ENCODE measurements at places on chromosomes 3 and 15.

DNA sequence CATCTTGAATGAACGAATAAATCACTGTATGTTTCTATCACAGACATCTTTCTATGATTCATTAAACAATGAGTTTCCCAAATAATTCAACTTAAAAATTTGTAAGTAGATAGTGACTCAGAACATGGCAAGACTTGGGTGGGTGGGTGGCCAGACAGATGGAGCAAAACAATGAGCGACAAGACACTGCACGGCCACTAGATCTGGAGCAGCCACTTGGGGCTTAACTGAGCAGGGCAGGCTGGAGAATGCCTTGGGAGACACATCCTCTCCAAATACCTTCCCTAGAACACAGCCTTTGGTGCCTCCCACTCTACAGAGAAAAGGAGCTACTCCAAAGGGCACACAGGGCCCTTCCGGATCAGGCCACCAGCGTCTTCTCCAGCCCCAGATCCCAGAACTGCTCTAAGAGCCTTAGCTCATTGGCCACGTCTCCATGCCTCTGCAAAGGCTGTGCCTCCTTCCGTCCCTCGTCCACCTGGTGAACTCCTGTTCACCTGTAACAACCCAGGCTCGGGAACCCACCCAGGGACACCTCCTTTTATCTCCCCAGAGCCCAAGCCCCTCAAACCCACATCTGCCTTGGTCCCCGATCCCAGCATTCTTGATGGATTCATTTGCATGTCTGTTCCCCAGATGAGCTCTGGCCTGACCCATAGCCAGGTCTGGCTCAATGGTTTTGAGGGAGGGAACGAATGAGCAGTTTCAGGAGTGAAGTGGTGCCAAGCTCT lies 134.9 kb upstream of the IQSEC1 start:
- no peak for DNase-seq
- no peaks in the 10 kb centered on the region for H3K36me3 ChIP-seq
- H3K4me3 ChIP-seq: no peak overlapping the region
- no peaks in the 10 kb centered on the region for H3K4me1 ChIP-seq
- no peaks in the 10 kb centered on the region for H3K27me3 ChIP-seq

- no peak for DNase-seq
- no peaks in the 10 kb centered on the region for H3K4me1 ChIP-seq
- H3K27me3 ChIP-seq: no peaks in the 10 kb centered on the region
- no peaks in the 10 kb centered on the region for H3K36me3 ChIP-seq
- no peak overlapping the region for H3K4me3 ChIP-seq
- H3K27ac ChIP-seq: no peak overlapping the region
Observed at GRCh38 chr3:155211940-155212339, 81.5 kb downstream of the STRIT1 start.

DNA sequence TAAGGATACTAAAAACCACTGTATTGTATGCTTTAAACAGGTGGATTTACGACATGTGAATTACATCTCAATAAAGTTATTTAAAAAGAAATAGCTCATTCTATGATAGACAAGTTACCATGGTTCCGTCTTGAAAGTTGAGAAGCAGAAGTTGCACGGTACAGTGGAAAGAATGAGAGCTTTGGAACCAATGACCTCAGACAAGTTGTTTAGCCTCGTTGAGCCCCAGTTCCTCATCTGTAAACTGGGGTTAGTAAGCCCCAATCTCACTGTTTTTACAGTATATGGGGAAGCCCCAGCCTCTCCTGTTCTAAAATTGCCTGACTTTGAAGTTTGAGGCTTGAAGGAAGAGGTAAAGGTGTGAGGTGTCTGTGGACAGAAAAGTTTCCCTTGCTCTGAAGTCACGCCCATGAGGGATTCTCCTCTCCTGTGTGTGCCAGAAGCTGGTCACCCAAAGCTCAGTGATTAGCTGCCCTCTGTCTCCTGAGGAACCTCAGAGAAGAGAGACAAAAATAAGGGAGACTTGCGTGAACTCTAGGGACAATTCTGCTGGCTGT lies 10.0 kb downstream of the CRYGS start:
- DNase-seq: no peak
- no peak overlapping the region for H3K27ac ChIP-seq
- H3K36me3 ChIP-seq: no peaks in the 10 kb centered on the region
- H3K4me3 ChIP-seq: no peak overlapping the region
- H3K27me3 ChIP-seq: no peaks in the 10 kb centered on the region
- H3K4me1 ChIP-seq: no peaks in the 10 kb centered on the region

DNA sequence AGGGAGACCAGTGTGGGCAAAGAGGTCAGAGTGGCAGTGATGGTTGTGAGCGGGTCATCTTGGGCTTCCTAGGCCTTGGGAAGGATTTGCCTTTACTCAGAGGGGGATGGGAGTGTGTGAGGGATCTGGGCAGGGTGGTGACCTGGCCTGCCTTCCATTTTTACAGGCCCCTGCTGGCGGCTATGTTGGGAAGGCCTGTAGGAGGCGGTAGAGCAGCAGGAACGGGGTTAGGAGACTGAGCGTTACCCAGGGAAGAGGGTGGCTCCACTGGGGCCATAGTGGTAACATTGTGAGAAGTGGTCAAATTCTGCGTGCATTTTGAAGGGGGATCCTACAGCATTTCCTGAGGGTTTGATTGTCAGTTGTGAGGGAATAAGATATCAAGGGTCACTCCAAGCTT lies 307.3 kb upstream of the CTDSPL start:
- no peak overlapping the region for H3K27ac ChIP-seq
- no peaks in the 10 kb centered on the region for H3K27me3 ChIP-seq
- no peak for DNase-seq
- H3K4me3 ChIP-seq: no peak overlapping the region

DNA sequence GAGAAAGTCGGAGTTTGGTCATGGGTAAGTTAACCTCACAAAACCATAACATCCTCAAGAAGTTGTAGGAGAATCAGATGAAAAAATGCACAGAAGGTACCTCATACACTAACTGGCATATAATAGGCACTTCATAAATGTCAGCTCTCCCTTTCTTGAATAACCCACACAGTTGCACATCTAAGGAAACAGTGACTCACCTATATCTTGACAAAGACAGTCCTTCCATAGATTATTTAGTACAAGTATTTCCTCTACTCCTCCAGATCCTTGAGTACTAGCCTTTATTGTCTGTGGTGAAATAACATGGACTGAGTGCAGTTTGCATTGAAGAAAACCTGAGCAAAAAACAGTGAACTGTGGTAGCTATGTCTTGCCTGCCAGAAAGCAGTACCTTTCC lies 46.6 kb downstream of the MAGI1 start:
- H3K27me3 ChIP-seq: no peaks in the 10 kb centered on the region
- DNase-seq: no peak
- H3K4me3 ChIP-seq: no peak overlapping the region
- H3K27ac ChIP-seq: no peak overlapping the region
- no peaks in the 10 kb centered on the region for H3K36me3 ChIP-seq

GRCh38 chr3:73121669-73122331 lies 60.3 kb downstream of the EBLN2 start:
- no peak overlapping the region for H3K4me3 ChIP-seq
- H3K4me1 ChIP-seq: no peaks in the 10 kb centered on the region
- no peak for DNase-seq
- no peak overlapping the region for H3K27ac ChIP-seq
- no peaks in the 10 kb centered on the region for H3K27me3 ChIP-seq

- H3K4me1 ChIP-seq: peaks cover 7% of the 10 kb centered on the region
- no peaks in the 10 kb centered on the region for H3K27me3 ChIP-seq
- H3K27ac ChIP-seq: peak overlapping the region; percentile 57
- DNase-seq: no peak
- peak overlapping the region; percentile 53 for H3K4me3 ChIP-seq
Observed at GRCh38 chr3:159765860-159766294, 222.8 kb upstream of the IL12A start.

DNA sequence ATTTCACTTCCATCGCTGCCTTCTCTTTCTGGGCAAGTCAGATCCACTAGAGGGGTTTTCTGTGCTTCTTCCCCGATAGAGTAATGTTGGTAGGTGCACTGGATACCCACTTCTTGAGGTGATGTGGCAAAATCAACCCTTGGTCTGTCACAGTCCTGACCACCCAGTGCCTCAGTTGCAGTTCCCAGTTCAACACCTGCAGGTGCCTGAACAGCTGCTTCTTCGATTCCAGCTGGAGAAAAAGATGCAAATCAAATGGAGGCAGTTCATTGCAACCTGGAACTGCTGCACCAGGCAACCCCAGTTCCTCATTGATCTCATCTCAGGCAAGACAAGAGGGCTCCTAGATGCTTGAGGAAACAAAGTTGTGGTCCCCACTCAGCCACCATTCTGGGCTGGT lies 186.6 kb downstream of the UBE2E2 start:
- H3K27me3 ChIP-seq: no peaks in the 10 kb centered on the region
- peaks cover 46% of the 10 kb centered on the region for H3K4me1 ChIP-seq
- no peak for DNase-seq
- no peak overlapping the region for H3K27ac ChIP-seq
- no peaks in the 10 kb centered on the region for H3K36me3 ChIP-seq

DNA sequence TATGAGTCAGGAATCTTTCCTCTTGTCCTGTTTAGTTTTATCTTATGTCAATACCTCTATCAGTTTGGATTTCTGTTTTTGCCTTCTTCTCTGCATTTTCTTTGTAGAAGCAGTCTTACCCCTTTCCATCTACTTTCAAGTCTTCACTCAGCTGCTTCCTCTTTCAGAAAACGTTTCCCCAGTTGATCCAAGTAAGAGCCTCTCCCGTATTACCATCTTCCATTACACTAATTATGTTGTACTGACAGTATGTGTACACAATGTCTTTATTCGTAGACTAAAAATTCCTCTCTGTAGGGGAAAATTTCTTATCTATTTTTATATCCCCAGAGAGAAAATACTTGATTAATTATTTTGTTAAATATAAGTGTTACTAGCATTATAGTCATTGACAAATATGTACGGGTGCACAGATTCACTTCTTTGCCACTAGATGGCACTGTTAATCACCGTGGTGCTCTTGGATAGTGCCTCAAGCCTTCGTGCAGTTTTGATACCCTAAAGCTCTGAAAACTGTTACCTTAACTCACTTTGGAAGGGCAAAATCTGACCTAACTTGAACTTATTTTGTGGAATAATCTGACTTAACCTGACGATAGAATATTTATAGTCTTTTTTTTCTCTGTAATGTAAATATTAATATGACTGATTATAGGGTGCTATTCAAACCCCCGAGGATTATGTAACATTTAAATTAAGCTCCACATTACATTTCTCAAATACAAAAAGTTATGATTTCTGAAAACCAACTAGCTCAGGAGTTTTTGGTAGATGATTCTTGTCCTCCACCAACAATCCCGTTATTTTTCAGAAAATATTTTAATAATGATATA lies 74.2 kb upstream of the POU1F1 start:
- H3K4me1 ChIP-seq: no peaks in the 10 kb centered on the region
- H3K36me3 ChIP-seq: no peaks in the 10 kb centered on the region
- no peak overlapping the region for H3K27ac ChIP-seq
- H3K4me3 ChIP-seq: no peak overlapping the region
- peak; percentile 67 for DNase-seq

GRCh38 chr15:62099094-62099601 lies 32.4 kb downstream of the C2CD4A start:
- H3K4me1 ChIP-seq: no peaks in the 10 kb centered on the region
- no peak for DNase-seq
- H3K27ac ChIP-seq: no peak overlapping the region

- peak; percentile 36 for DNase-seq
- no peaks in the 10 kb centered on the region for H3K36me3 ChIP-seq
- no peak overlapping the region for H3K4me3 ChIP-seq
- no peaks in the 10 kb centered on the region for H3K27me3 ChIP-seq
- peak overlapping the region; percentile 81 for H3K27ac ChIP-seq
Observed at GRCh38 chr15:74776821-74777768, 4.8 kb upstream of the CSK start.

- no peaks in the 10 kb centered on the region for H3K36me3 ChIP-seq
- no peaks in the 10 kb centered on the region for H3K4me1 ChIP-seq
- H3K27me3 ChIP-seq: no peaks in the 10 kb centered on the region
- DNase-seq: no peak
Observed at GRCh38 chr3:27657404-27657803, 64.7 kb downstream of the EOMES start.

DNA sequence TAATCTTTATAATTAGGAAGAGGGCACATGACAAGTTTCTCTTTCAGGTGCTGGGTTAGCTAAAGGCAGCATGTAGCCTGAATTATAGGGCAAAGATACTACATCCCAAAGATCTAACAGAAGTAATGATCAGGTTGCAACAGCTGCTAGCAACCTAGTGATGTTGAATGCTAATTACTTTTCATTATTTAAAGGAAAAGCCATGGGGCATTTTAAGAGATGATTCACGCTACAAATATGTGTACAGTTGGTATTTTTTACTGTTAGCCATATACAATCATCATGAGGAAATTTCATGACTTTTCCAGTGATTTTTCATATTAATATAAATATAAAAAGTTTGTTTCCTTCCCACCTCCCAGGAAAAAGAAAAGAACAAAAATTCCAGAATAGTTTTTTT lies 43.0 kb downstream of the NEK10 start:
- peak; percentile 8 for DNase-seq
- no peak overlapping the region for H3K4me3 ChIP-seq
- H3K4me1 ChIP-seq: no peaks in the 10 kb centered on the region
- H3K27me3 ChIP-seq: no peaks in the 10 kb centered on the region
- H3K27ac ChIP-seq: no peak overlapping the region

- no peak overlapping the region for H3K27ac ChIP-seq
- H3K4me1 ChIP-seq: peaks cover 29% of the 10 kb centered on the region
- no peaks in the 10 kb centered on the region for H3K36me3 ChIP-seq
- no peak for DNase-seq
- H3K27me3 ChIP-seq: no peaks in the 10 kb centered on the region
Observed at GRCh38 chr3:194320744-194321243, 30.3 kb downstream of the CPN2 start.

GRCh38 chr3:171283183-171283847 lies 176.9 kb downstream of the TNIK start:
- H3K27me3 ChIP-seq: no peaks in the 10 kb centered on the region
- H3K4me1 ChIP-seq: peaks cover 3% of the 10 kb centered on the region
- H3K27ac ChIP-seq: no peak overlapping the region
- peak; percentile 16 for DNase-seq

- H3K4me3 ChIP-seq: no peak overlapping the region
- no peaks in the 10 kb centered on the region for H3K27me3 ChIP-seq
- no peak for DNase-seq
- H3K27ac ChIP-seq: no peak overlapping the region
- no peaks in the 10 kb centered on the region for H3K36me3 ChIP-seq
Observed at GRCh38 chr3:148911592-148911991, 46.5 kb downstream of the CPA3 start.

GRCh38 chr15:82870727-82871320 lies 61.4 kb downstream of the WHAMM start:
- peaks cover 11% of the 10 kb centered on the region for H3K4me1 ChIP-seq
- DNase-seq: no peak
- H3K36me3 ChIP-seq: no peaks in the 10 kb centered on the region
- no peak overlapping the region for H3K4me3 ChIP-seq
- H3K27ac ChIP-seq: peak overlapping the region; percentile 31
- no peaks in the 10 kb centered on the region for H3K27me3 ChIP-seq

GRCh38 chr3:68206524-68207117 lies 552.2 kb upstream of the SUCLG2 start:
- H3K4me1 ChIP-seq: no peaks in the 10 kb centered on the region
- no peaks in the 10 kb centered on the region for H3K27me3 ChIP-seq
- no peak for DNase-seq
- no peaks in the 10 kb centered on the region for H3K36me3 ChIP-seq
- H3K27ac ChIP-seq: no peak overlapping the region
- H3K4me3 ChIP-seq: no peak overlapping the region

Data from cardiac muscle cell (in vitro differentiated cells and primary cell).